ENCODE measurements at places on chromosomes 5 and 9.

GRCh38 chr5:89457411-89458331, 574.7 kb upstream of the MEF2C start:
- H3K36me3 ChIP-seq = no peaks in the 10 kb centered on the region
- H3K4me1 ChIP-seq = no peaks in the 10 kb centered on the region
- peak overlapping the region; percentile 12 for H3K27ac ChIP-seq
- peak; percentile 87 for ATAC-seq

DNA sequence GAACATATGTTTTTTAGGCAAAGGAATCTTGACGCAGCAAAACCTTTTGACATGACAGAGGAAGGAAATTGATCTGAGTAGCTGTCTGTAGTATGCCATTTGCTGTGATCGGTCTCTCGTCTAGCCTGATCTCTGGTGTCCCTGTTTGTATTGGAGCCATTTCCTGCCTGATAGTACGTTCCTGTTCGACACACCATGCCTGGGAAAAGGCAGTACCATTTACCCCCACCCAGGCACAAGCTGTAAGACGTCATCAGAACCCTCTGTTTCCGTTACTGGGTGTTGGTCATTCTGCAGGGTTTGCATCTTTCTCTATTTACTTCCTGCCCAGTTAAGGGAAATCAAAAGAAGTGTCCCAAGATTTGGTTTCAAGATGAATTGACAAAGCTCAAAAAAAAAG, 129.7 kb downstream of the CEMIP2 start:
- H3K27me3 ChIP-seq = no peaks in the 10 kb centered on the region
- H3K4me1 ChIP-seq = no peaks in the 10 kb centered on the region
- peak overlapping the region; percentile 8 for H3K27ac ChIP-seq
- H3K36me3 ChIP-seq = no peaks in the 10 kb centered on the region
- no peak overlapping the region for H3K4me3 ChIP-seq

GRCh38 chr5:170307575-170308465, 10.2 kb upstream of the LCP2 start:
- no peak overlapping the region for H3K4me3 ChIP-seq
- peak overlapping the region; percentile 39 for H3K27ac ChIP-seq
- no peaks in the 10 kb centered on the region for H3K27me3 ChIP-seq
- peak; percentile 96 for ATAC-seq
- H3K4me1 ChIP-seq = peaks cover 45% of the 10 kb centered on the region
- no peaks in the 10 kb centered on the region for H3K36me3 ChIP-seq

DNA sequence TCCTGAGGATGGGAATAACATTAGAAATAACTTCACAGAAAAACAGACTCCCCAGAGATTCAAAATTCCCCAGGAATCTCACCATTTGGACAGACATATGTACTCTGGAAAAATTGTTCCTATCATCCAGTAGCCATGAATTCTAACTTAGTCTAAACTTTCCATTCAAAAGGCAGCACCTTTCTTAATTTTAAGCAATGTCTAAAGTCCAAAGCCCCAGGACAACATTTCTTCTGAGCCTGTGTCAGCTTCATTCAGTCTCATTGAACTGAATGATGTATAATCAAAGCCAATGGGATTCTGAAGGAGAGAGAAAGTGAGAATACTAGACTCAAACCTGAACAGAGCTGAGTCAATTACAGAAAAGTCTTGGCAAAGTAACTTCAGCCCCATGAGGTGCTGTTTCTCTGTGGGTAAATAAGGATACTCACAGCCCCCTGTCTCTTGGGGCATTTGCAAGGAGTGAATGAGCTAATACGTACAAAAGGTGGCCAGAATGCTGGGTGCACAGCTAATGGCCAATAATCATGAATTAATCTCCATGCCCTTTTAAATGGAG, 140.6 kb downstream of the SEMA5A start:
- no peak for ATAC-seq
- H3K4me3 ChIP-seq = no peak overlapping the region
- H3K4me1 ChIP-seq = no peaks in the 10 kb centered on the region
- no peaks in the 10 kb centered on the region for H3K27me3 ChIP-seq
- H3K27ac ChIP-seq = no peak overlapping the region

DNA sequence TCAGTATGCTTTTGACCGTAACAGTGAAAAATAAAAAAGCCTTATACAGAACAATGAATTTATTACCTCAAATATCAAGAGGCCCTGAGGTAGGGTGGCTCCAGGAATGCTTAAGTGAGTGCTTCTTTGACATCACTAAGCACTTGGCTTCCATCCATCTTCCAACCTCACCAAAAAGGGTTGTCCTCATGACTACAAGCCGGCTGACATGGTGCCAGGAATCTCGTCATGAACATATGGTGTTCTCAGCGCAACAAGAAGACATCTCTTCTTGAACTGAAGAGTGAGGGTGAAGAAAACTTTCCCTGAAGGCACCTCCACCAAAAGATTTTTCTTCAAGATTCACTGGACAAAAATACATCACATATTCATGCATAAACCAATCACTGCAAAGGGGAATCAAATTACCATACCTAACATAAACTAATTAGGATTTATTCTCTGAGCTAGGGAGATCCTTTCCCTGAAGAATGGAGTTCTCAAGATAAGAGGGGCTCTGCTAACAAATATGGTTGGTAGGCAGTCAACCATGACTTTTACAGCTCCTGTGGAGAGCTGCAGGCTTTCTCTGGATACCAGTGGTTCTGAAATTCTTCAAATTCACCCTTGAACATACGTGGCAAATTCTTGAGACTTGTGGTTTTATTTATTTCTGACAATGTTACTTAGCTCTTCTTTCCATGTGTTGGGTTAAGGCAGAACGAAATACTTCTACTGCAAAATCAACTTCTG, 49.5 kb downstream of the AGXT2 start:
- H3K4me3 ChIP-seq = no peak overlapping the region
- no peak overlapping the region for H3K27ac ChIP-seq
- no peak for ATAC-seq
- peaks cover 3% of the 10 kb centered on the region for H3K27me3 ChIP-seq
- no peaks in the 10 kb centered on the region for H3K4me1 ChIP-seq

DNA sequence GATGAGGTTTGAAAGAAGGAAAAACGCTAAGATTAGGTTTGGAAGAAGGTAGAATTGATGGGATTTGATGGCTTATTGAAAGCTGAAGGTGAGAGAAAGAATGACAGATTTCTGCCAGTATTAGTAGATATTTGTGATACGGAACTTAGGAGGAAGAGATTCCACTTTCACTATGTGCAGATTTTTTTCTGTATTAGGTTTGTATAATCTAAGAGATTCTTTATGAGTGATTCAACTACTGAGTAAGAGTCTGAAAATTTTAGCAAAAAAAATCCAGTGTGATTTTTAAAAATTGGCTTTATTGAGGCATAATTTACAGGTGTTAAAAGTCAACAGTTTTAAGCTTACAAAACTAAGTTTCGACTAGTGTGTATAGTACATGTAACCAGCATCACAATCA, 54.1 kb downstream of the AP3S1 start:
- no peak overlapping the region for H3K4me3 ChIP-seq
- no peak for ATAC-seq
- H3K4me1 ChIP-seq = peaks cover 5% of the 10 kb centered on the region

GRCh38 chr5:7478459-7478858, 82.5 kb downstream of the ADCY2 start:
- H3K27ac ChIP-seq = no peak overlapping the region
- H3K4me3 ChIP-seq = no peak overlapping the region
- no peaks in the 10 kb centered on the region for H3K36me3 ChIP-seq
- H3K27me3 ChIP-seq = no peaks in the 10 kb centered on the region
- H3K4me1 ChIP-seq = no peaks in the 10 kb centered on the region
- no peak for ATAC-seq

DNA sequence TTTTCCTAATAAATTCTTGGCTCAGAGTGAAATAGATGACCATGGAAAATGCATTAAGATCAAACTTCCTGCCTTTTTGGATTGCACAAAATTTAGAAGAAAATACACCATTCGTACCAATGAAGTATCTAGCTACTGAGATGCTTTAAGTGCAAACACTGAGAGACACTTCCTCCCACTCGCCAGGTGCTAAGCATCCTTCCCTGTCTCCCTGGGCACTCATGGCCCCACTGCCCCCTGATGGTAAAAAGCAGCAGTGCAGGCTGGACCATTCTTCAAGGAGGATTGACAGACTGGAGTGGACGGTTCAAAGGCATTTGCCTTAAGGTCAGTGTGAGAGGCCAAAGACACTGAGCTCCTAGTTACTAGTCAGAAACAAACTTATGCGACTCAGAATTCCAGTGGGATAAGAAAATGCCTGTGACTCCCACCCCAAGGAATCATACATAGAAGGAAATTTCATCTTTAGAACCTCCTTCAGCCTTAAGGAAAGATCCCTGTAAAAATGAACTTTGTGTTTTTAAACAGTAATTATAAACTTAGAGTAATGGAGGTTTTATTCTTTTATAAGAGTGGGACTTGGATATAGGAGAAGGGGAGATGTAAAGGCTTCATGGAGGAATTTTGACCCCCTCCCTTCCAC, 86.0 kb upstream of the SLC30A5 start:
- no peaks in the 10 kb centered on the region for H3K36me3 ChIP-seq
- no peak overlapping the region for H3K4me3 ChIP-seq
- no peak for ATAC-seq
- no peak overlapping the region for H3K27ac ChIP-seq
- no peaks in the 10 kb centered on the region for H3K27me3 ChIP-seq

GRCh38 chr5:180862645-180863044, 1.6 kb upstream of the ZFP62 start:
- no peak for ATAC-seq
- no peak overlapping the region for H3K27ac ChIP-seq
- H3K4me1 ChIP-seq = peaks cover 29% of the 10 kb centered on the region
- no peak overlapping the region for H3K4me3 ChIP-seq
- H3K36me3 ChIP-seq = peaks cover 7% of the 10 kb centered on the region
- no peaks in the 10 kb centered on the region for H3K27me3 ChIP-seq

- no peaks in the 10 kb centered on the region for H3K36me3 ChIP-seq
- no peaks in the 10 kb centered on the region for H3K4me1 ChIP-seq
- H3K4me3 ChIP-seq = no peak overlapping the region
- no peak overlapping the region for H3K27ac ChIP-seq
Measured at GRCh38 chr5:29262339-29263123, 1931.0 kb upstream of the CDH6 start.

GRCh38 chr5:71922584-71923106, 184.6 kb upstream of the MAP1B start:
- no peaks in the 10 kb centered on the region for H3K36me3 ChIP-seq
- peak; percentile 69 for ATAC-seq
- H3K4me3 ChIP-seq = no peak overlapping the region
- peak overlapping the region; percentile 29 for H3K27ac ChIP-seq

GRCh38 chr5:54691656-54692055, 174.1 kb downstream of the SNX18 start:
- no peak overlapping the region for H3K4me3 ChIP-seq
- H3K27ac ChIP-seq = no peak overlapping the region
- H3K4me1 ChIP-seq = peaks cover 18% of the 10 kb centered on the region
- no peaks in the 10 kb centered on the region for H3K36me3 ChIP-seq

GRCh38 chr9:73143711-73144328, 7.8 kb upstream of the ANXA1 start:
- H3K4me3 ChIP-seq = no peak overlapping the region
- no peaks in the 10 kb centered on the region for H3K36me3 ChIP-seq
- H3K27me3 ChIP-seq = no peaks in the 10 kb centered on the region
- ATAC-seq = peak; percentile 80
- peaks cover 3% of the 10 kb centered on the region for H3K4me1 ChIP-seq
- peak overlapping the region; percentile 14 for H3K27ac ChIP-seq

GRCh38 chr5:159393854-159394274, 63.6 kb upstream of the IL12B start:
- ATAC-seq = no peak
- no peaks in the 10 kb centered on the region for H3K36me3 ChIP-seq
- no peak overlapping the region for H3K27ac ChIP-seq
- H3K27me3 ChIP-seq = peaks cover 20% of the 10 kb centered on the region

- H3K27me3 ChIP-seq = no peaks in the 10 kb centered on the region
- peaks cover 3% of the 10 kb centered on the region for H3K4me1 ChIP-seq
- H3K36me3 ChIP-seq = no peaks in the 10 kb centered on the region
- H3K27ac ChIP-seq = no peak overlapping the region
Measured at GRCh38 chr9:33403941-33404787, 1.8 kb upstream of the AQP7 start.

DNA sequence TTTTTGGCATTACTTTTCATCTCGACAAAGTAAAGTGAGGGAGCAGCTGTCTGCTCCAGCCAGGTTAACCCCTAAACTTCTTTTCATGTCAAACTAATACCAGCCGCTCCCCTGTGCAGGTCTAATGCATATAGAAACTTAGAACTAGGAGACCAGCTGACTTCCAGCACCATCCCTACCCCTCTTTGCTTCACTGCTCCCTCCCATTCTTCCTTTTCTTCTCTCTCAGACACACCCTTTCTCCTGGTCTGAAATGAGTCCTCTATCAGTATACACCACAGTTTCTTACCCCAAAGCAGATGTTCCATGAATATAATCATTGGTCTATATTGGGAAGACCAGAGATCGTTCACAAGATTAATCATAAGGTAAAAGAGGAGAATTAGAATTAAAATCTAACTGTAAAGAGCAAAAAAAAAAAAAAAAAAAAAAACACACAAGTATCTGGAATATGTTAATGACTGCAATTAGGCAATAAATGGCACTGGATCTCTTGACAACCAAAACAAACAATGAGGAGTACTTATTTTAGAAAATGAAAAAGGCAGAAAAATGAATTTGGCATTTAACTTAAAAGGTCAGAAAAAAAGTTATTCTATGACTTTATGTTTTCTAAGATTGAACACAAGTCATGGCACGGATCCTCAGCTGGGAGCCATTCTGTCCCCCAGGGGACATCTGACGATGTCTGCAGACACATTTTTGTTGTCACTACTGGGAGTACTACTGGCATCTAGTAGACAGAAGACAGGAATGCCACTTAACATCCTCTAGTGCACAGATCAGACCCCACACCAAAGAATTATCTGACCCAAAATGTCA, 209.8 kb downstream of the PJA2 start:
- no peaks in the 10 kb centered on the region for H3K27me3 ChIP-seq
- no peak overlapping the region for H3K4me3 ChIP-seq
- no peak for ATAC-seq
- no peak overlapping the region for H3K27ac ChIP-seq

Data from gastroesophageal sphincter (tissue), 4 donors.